ENCODE measurements at places on chromosomes 12 and 14.

- peak; percentile 95 for DNase-seq
Measured at GRCh38 chr12:59651229-59651920, 55.5 kb downstream of the SLC16A7 start.

- no peak for DNase-seq
Measured at GRCh38 chr14:100536721-100537445, 50.3 kb downstream of the BEGAIN start.

DNA sequence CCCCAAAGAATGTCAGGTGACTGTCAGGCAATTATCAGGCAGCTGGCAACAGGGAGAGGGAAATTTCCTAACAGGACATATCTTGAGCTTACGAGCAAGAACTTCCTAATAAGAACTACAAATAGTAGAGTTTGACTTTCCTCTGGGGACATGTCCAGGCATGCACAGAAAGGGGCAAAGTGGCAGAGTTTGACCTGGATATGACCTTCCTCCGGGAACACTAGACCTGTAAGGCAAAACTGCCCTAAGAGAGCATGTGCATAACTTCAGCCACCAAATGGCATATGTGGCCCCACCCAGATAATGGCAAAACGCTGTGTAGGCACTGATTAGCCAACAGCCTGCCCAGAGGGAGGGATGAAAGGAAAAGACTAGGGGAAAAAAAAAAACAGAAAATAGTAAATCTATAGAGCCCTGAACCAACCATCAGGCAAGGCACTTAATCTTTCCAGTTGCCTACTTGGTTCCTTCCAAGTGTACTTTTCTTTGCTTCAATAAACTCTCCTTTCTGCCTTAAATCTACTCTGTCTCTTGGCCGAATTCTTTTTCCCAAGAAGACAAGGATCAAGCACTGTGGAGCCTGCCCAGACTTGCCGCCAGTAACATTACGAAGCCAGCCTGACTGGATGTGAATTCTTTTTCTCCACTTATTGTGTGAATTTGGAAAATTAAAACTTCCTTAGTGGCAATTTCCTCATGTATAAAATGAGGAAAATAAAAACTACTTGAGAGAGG lies 164.1 kb downstream of the SPTSSA start:
- DNase-seq = peak; percentile 7

- peak; percentile 68 for DNase-seq
Measured at GRCh38 chr12:19739195-19739776, 300.0 kb downstream of the AEBP2 start.

- DNase-seq = peak; percentile 77
Measured at GRCh38 chr12:105706321-105706972, 376.0 kb downstream of the C12orf75 start.

DNA sequence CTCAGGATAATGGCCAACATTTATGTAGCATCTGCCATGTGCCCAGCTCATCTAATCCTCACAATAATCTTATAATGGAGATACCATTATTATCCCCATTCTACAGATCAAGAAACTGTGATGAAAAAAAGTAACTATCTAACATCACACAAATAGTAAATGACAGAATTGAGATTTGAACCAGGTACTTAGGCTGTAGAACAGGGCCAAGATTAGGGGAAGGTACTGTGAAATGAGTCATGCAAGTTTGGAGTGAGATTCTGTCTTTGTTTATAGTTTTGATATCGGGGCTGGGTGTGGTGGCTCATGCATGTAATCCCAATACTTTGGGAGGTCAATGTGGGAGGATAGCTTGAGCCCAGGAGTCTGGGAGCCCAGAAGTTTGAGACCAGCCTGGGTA lies 1.3 kb upstream of the GNPTAB start:
- no peak for DNase-seq

- DNase-seq = no peak
Measured at GRCh38 chr12:53300187-53300586, 692 bp downstream of the MYG1 start.

GRCh38 chr12:49847161-49847560 lies 4.3 kb upstream of the BCDIN3D start:
- no peak for DNase-seq

GRCh38 chr12:83850531-83850930 lies 1062.1 kb downstream of the SLC6A15 start:
- no peak for DNase-seq

- DNase-seq = no peak
Measured at GRCh38 chr12:46754550-46754949, 71.2 kb downstream of the SLC38A4 start.

DNA sequence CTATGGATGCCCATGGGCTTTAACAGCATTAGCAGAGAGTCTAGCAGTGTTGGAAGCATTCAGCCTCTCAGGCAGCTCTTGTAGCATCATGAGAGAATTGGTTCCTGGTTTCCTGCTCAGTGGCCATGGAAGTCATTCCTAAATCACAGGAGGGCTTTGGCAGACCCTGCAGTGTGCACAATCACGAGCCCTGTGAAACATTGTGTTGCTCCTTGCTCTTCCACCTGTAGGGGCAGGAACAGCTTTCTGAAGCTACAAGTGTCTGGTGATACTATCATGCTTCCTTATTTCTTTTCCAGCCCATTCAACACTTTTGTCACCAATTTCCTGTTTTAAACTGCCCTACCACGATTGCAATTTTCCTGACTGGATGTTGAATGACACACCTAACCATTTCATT lies 402.2 kb upstream of the USP15 start:
- DNase-seq = no peak

- DNase-seq = no peak
Measured at GRCh38 chr12:115758183-115758582, 519.3 kb downstream of the MED13L start.

DNA sequence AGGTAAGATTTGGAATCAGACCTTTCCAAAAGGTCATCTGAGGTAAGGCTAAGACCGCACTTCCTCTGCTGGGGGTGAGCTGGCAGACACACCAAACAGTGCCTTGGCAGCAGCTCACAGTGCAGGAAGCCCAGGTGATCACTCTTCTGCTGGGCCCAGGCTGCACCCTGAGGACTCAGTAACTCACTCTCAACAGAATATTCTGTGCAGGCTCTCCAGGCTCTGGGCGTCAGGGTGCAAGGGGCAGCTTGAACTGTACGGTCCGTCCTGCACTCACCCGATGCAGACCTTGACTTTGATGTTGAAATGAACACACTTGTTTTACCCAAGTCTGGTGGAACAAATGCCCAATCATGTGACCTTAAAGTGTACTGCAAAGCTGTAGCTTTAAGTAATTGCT lies 6.0 kb downstream of the ALKBH2 start:
- DNase-seq = peak; percentile 31

- DNase-seq = no peak
Measured at GRCh38 chr12:94112121-94112520, 36.3 kb upstream of the PLXNC1 start.

- DNase-seq = no peak
Measured at GRCh38 chr12:94250130-94250529, 101.8 kb downstream of the PLXNC1 start.

- no peak for DNase-seq
Measured at GRCh38 chr14:69363055-69363454, 35.0 kb downstream of the ERH start.

GRCh38 chr12:129909051-129910020 lies 5.5 kb upstream of the TMEM132D start:
- DNase-seq = no peak

GRCh38 chr12:124309231-124309630 lies 14.3 kb downstream of the RFLNA start:
- DNase-seq = no peak

DNA sequence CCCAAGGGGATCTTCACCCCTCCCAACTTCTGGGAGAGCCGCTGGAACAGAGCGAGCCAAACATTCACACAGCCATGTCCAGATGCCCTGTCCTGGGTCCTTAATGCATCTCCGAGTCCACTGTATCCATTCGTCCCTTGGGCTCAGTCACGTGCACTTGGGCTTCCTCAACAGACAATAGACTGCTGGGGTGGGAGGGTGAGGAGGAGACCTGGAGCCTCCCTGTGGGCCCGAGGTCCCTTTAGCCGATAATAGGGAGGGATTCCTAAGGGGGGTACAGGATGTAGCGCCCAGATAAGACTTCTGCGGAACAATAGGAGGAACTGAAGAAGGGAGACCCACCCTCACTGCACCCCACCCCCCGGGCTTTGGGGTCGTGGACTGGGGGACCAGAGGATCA lies 6.7 kb downstream of the ARHGEF25 start:
- DNase-seq = no peak

DNA sequence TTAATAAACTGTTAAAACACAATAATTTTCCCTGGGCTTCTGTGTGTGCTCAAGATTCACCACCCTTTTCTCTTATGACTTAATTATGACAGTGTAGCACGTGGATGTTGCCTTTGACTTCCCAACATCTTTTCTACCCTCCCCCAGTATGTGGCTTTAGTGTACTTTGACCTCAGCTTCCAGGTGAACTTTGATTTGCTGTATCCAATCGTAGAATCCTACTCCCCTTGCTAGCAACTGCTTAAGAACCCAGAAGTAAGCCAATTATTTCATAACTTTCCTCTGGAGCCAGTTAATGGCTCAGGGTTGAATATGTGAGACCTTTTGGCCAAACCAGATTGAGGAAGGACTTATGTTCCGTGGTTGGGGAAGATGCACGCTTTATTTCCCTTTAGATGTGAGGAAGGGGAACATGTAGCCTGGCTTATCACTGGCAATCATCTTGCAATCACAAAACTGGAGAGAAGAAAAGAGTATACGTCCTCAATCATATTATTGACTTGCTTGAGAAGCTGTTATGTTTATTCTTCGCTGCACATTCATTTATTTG lies 259.6 kb upstream of the ATP2B1 start:
- DNase-seq = peak; percentile 27

GRCh38 chr14:85400678-85401077 lies 129.3 kb upstream of the FLRT2 start:
- DNase-seq = no peak

- no peak for DNase-seq
Measured at GRCh38 chr12:79415321-79415720, 275.4 kb downstream of the PAWR start.

- DNase-seq = peak; percentile 50
Measured at GRCh38 chr12:121800694-121801594, 2.9 kb upstream of the SETD1B start.

DNA sequence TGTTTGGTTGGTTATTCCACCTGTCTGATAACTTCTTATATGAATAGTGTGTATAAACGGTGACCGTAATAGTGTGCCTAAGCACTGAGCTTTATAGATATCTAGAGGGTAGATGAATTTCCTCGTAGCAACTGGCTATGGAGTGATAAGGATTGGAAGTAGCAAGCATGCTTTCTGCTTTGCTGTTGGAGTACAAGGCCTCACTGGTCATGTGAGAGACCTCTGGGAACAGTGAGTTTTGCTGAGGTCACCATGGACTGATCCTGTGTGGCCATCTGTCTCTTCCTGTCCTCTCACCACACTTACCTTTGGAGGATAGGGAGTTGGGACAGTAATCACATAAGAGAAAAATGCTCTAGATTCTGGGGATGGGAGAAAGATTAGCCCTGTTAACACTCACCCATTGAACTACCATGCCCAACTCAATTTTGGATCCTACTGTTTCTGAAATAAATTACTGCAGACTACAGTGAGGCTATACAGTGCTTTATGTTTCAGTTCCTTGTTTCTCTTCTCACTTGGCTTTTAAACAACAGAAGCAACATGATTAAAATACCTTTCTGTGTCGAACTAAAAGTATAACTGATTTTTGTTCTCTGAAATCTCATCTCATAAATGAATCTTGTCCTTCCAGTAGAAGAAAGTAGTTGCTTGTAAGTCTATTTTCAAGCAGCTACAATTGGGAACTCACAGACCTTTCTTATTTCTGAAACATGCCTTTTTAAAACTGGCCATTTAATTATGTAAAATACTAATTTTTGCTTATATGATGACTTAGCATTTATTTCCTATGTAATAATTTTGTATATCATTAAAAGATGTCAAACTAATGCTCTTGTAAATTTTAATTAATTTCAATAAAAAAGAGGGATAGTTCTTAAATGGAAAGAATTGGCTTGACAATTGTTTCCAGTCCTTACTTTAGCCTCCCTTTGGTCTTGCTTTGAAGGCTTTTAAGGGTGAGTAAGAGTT lies 8.3 kb downstream of the TMX1 start:
- no peak for DNase-seq

GRCh38 chr14:99315197-99315596 lies 43.2 kb upstream of the BCL11B start:
- DNase-seq = no peak

GRCh38 chr12:96070670-96071279 lies 35.4 kb upstream of the LTA4H start:
- peak; percentile 10 for DNase-seq

- DNase-seq = no peak
Measured at GRCh38 chr14:47567273-47567672, 108.1 kb downstream of the MDGA2 start.

DNA sequence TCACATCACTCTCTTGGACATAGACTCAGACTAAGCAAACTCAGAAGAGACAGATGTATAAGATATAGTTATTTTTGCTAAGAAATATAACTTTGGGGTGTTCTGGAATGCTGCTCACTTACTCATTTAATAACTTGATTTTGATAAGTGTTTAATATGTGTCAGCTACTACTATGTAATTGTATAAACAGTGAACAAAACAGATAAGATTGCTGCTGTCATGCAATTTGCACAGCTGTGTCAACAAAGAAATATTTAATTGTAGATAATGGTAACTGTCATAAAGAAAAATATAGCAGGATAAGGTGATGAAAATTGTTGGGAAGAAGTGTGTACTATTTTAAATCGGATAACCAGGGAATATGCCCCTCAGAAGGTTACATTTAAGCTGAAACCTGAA lies 84.1 kb upstream of the ZDHHC17 start:
- DNase-seq = no peak

GRCh38 chr12:95418142-95418541 lies 55.8 kb upstream of the METAP2 start:
- no peak for DNase-seq

GRCh38 chr12:103011974-103012763 lies 54.7 kb downstream of the ASCL1 start:
- no peak for DNase-seq

DNA sequence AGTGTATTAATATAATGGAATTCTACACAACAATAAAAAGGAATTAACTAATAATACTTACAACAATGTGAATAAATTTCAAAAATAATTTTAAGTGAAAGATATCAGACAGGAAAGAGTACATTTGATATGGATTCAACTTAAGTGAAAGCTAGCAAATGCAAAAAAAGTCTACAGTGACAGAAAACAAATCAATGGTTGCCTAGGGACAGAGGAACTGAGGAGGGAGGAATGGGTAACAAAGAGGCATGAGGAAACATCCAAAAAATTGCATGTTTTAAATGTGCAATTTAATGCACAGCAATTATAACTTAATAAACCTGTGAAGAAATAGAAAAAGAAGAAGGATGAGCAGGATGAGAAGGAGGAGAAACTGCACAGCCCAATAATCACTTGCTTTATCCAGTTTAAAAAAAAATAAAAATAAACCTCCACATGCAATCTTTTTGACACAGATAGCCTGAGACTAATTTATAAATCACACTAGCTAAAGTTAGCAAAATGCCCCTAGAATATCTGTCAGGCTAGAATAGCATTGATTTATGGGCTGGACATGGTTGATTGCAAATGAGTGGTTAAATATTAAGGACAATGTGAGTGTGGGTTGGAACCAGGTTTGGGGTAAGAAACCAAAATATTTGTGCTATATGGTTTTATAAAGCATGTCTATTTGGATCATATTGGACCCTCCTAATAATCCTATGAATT lies 1089.1 kb downstream of the TRHDE start:
- DNase-seq = peak; percentile 45

GRCh38 chr12:107115119-107115518 lies 21.8 kb upstream of the CRY1 start:
- DNase-seq = no peak
